ENCODE measurements at places on chromosomes 6 and 20. TPM values are rescaled to one million over a fixed set of nuclear protein-coding genes. Genes with fewer than 3 reads are reported as not detected.

DNA sequence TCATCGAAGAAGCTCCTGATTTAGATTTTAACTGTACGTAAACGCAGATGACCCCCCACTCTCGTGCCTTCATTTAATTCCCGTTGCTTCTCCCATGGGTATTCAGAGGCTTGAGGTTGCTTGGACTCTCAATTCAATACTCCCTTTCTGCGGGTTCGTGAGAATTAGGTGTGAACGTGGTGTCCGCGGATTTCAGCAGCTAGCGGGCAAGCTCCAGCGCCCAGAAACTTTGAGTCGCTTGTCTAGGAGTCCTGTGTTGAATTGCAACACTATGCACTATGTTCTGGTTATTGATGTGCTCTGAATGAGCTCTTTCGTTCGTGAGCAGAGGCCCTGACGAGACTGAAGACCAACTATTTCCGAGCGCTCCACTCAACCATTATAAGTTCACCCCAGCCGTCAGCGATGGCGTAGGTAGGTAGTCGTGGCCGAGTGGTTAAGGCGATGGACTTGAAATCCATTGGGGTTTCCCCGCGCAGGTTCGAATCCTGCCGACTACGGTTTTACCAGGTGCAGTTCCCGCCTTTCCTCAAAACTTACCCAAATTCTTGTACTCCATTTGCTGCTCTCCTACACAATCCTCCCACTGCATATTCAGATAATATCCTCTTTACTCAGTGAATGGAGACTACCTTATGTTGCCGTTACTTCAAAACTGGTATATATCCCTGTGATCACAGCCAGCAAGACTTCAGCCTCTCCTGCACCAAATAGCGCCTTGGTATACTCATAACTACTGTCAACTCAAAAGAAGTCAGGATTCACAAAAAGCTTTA lies 72.6 kb upstream of the ZNF184 start:
- H3K4me1 ChIP-seq = no peaks in the 10 kb centered on the region
- no peaks in the 10 kb centered on the region for H3K36me3 ChIP-seq
- H3K4me3 ChIP-seq = no peak overlapping the region
- no peak overlapping the region for H3K27ac ChIP-seq
- H3K27me3 ChIP-seq = peaks cover 12% of the 10 kb centered on the region
- DNase-seq = no peak

DNA sequence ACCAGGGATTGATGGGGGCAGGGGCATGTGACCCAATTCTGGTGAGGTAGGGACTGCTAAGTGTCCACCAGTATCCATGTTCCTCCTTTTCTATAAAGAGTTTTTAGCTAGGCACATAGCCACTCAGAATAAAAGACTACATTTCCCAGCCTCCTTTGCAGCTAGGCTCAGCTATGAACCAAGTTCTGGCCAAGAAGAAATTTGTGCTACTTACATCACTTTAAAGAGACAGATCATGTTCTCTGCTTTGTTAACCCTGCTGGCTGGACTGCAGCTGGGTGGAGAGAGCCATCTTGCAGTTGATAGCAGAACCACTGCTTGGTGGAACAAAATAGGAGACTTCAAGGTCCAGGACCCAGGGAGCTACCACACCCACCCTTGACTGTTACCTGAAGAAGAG lies 5.3 kb upstream of the CCM2L start:
- H3K4me3 ChIP-seq = no peak overlapping the region
- H3K4me1 ChIP-seq = no peaks in the 10 kb centered on the region
- DNase-seq = no peak

DNA sequence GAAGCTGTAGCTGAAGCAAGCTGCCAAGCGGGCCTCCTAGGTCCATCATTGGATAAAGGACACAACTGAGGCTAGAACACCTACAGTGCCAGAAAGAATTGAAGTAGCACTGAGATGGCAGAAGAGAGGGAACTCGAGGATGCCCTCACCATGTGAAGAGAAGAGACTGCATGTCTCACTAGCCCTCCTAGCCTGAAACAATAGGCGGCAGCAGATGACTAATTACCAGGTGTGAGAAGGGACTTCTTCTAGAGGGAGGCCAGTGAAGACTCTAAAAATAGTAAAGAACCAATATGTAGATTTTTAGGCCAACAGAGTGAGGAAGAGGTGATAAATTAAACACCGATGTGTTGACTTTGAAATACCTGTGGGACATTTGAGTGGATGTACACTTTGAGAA lies 50.3 kb downstream of the LGSN start:
- H3K27me3 ChIP-seq = no peaks in the 10 kb centered on the region
- no peak overlapping the region for H3K4me3 ChIP-seq
- DNase-seq = no peak

DNA sequence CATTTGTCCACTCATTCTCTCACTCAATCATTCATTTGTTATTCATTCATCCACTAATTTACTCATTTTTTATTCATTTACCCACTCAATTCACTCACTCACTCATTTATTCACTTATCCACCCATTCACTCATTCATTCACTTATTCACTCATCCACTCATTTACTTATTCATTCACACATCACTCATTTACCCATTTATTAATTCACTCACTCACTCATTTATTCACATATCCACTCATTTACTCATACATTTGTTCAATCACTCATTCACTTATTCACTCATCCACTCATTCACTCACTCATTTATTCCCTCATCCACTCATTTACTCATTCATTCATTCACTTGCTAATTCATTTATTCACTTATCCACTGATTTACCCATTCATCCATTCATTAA lies 129.1 kb downstream of the TTLL2 start:
- H3K27me3 ChIP-seq = no peaks in the 10 kb centered on the region
- no peaks in the 10 kb centered on the region for H3K36me3 ChIP-seq
- no peak overlapping the region for H3K4me3 ChIP-seq
- no peak overlapping the region for H3K27ac ChIP-seq
- H3K4me1 ChIP-seq = peaks cover 7% of the 10 kb centered on the region

DNA sequence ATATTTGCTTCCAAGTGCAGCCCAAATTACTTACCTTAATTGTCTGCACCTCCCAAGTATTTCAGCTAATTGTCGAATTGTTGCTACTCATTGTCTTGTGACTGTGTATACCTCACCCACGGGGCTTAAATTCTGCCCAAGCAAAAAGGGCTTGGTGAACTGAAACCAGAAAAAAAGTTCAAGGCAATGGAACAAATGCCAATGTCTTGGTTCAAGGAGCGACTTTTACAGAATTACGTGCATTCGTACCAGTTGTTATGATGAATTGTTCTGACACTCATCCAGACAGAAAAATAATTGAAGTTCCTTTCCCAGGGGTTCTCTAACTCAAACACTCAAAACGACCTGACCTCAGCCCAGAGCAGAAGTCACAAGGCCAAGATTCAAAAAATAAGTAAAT lies 13.9 kb upstream of the PXDC1 start:
- H3K27ac ChIP-seq = no peak overlapping the region
- H3K4me3 ChIP-seq = no peak overlapping the region
- H3K27me3 ChIP-seq = no peaks in the 10 kb centered on the region
- DNase-seq = no peak
- no peaks in the 10 kb centered on the region for H3K4me1 ChIP-seq
- no peaks in the 10 kb centered on the region for H3K36me3 ChIP-seq

GRCh38 chr6:88989215-88989614 lies 25.8 kb upstream of the RNGTT start:
- no peaks in the 10 kb centered on the region for H3K36me3 ChIP-seq
- H3K27ac ChIP-seq = no peak overlapping the region

- DNase-seq = no peak
- peaks cover 16% of the 10 kb centered on the region for H3K4me1 ChIP-seq
- no peaks in the 10 kb centered on the region for H3K27me3 ChIP-seq
- peaks cover 36% of the 10 kb centered on the region for H3K36me3 ChIP-seq
- H3K4me3 ChIP-seq = peak overlapping the region; percentile 82
- peak overlapping the region; percentile 56 for H3K27ac ChIP-seq
These were observed 529 bp downstream of the UBE2C start for GRCh38 chr20:45813006-45813340.

DNA sequence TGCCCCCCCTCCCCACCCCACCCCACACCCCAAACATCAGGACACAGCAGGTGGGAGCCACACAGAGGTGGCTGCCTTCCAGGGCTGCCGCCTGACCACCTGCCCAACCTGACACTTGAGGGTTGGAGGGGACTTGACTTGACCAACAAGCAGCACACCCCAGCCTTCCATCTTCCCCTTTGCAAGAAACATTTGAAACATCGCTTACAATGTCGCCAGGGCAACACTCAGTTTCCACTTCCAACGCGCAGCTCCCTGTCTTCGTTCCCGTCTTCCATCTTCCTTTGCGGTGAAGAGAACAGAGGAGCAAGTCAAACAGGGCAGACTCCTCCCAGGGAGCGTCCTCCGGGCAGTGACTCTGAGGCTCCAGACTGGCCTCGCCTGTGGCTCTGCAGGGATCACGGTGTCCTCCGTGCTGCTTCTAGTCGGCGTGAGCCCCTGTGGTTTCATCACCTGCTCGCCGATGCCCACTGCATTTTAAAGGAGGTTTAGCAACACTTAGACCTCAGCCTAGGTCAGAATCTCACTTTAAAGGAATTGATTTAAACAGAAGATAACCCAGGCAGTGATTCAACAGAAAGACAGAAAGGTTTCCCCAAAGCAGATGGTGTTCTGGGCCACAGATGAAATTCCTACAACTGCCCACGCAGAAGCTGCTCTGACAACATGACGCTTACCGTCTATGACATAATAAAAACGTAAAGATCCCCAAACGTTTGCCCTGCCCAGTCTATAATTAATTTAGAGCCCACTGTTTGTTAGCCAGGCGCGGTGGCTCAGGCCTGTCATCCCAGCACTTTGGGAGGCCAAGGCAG lies 130.8 kb downstream of the TAF4 start:
- DNase-seq = no peak
- no peak overlapping the region for H3K27ac ChIP-seq
- no peak overlapping the region for H3K4me3 ChIP-seq
- no peaks in the 10 kb centered on the region for H3K4me1 ChIP-seq

DNA sequence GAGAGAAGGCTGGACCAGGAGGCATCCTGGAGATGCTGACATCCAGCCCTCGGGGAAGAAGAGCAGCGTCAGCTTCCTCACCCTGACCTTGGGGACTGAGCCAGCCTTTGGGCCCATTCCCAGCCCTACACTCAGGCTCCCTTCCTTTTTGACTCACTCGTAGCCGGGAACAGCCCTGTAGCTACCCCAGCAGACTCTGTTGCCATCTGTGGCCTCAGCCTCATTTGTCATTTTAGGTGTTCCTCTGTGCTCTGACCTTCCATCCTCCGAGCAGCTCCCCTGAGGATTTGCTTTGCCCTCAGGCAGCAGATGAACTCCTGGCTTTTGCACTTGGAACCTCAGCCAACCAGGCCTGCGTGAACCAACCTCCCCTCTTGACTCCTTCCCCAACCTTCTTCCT lies 67.5 kb downstream of the ELOVL2 start:
- H3K27me3 ChIP-seq = no peaks in the 10 kb centered on the region
- no peaks in the 10 kb centered on the region for H3K36me3 ChIP-seq
- no peak overlapping the region for H3K4me3 ChIP-seq
- H3K4me1 ChIP-seq = no peaks in the 10 kb centered on the region
- no peak for DNase-seq

The PROKR2 gene
- total RNA-seq = not detected

The NECAB3 gene
- total RNA-seq = 28.1 TPM

The UST gene
- total RNA-seq = 2.5 TPM

The FAM217A gene
- not detected for total RNA-seq

The SIRPD gene
- 0.45 TPM for total RNA-seq
